ENCODE measurements at places on chromosomes 13 and 19.
A peak's percentile ranks its signal among the peaks of the same experiment; 100 is the strongest.

DNA sequence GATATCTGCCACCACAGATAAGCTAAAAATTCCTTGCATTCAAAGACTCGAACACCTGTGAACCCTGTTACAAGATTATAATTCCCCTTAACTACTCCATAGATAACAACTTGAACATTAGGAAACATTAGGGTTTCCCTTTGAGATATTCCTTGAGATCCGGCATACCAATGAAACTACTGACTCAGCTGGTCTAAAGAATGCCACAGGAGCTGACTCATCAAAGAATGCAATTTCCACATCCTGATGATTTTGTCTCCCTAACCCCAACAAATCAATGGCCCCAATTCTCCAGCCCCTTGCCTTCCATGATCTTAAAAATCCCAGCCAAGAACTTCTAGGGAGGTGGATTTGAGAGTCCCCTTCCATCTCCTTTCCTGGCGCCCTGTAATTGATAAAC is 35.6 kb upstream of the ZNF599 start:
- DNase-seq: no peak

GRCh38 chr13:79966493-79966895 is 374.4 kb downstream of the SPRY2 start:
- DNase-seq: no peak

DNA sequence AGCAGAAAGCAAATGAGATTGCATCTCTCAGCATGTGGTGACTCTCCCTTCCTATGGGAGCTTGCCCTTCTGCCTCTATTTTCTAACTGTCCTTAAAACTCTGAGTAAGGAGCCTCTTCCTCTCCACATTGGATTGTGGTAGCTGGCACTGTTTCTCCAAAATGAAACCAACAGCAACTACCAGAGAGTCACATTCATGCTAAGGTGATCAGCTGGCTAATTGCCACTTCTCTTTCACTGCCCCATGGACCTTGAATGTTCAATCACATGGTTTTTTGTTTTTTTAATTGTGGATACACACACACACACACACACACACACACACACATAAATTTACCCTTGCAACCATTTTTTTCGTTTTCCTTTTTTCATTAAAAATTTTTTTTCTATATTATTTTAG is 154.7 kb upstream of the TSC22D1 start:
- DNase-seq: no peak

GRCh38 chr13:79780240-79780639 is 299.3 kb downstream of the NDFIP2 start:
- DNase-seq: no peak

GRCh38 chr19:13033819-13034611 is 38.7 kb downstream of the NFIX start:
- DNase-seq: peak; percentile 71

GRCh38 chr13:85316506-85317025 is 482.7 kb downstream of the SLITRK6 start:
- no peak for DNase-seq

- DNase-seq: no peak
Observed at GRCh38 chr19:30450100-30450499, 77.9 kb downstream of the ZNF536 start.

DNA sequence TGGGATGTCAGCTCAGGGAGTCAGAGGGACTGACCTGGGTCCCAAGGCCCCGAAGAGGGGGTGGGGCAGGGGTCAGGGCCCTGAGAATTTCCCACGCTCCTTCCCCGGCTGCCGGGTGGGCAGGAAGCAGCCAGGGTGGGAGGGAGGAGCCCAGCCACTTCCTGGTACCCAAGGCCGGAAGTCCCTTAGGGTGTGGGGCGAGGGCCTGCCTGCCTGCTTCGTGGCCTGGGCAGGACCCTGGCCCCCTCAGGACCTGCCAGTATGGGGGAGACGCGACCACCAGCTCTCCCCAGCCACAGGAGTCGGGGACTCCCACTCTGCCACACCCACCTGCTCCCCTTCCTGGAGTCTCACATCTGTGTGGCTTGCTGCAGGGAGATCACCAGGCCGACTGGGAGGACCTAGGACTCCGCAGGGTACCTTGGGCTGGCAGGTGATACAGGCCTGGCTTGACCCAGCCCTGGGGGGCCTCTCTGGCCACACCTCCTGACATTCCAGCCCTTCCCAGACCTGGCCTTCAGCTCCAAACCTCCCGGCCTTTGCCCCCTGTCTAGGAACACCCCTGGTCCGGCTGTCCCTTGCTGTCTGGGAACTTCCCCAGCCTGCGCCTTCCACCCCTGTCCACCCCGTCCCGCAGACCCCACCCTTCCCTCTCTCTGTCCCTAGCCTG is 9.8 kb upstream of the CIRBP start:
- no peak for DNase-seq

GRCh38 chr13:106597749-106598395 is 29.9 kb upstream of the ARGLU1 start:
- no peak for DNase-seq

- DNase-seq: no peak
Observed at GRCh38 chr19:51251468-51251820, 564 bp downstream of the SIGLECL1 start.

DNA sequence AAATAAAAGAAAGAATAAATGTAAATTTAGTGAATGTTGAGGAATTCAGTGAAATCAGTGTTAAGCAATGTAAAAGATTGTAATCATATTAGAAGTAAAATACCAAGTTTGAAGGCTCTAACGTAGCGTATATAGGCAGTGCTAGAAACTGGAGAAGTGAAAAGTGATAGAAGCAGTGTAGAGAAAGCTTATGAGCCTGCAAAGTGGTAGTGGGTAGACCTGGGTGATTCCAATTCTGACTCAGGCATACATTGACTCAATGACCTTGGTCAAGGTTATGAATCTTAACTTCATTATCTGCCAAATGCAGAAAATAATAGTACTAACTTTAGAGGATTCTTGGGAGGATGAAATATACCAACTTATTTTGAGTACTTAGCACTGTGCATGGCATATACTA is 4.1 kb downstream of the SLC10A2 start:
- no peak for DNase-seq

DNA sequence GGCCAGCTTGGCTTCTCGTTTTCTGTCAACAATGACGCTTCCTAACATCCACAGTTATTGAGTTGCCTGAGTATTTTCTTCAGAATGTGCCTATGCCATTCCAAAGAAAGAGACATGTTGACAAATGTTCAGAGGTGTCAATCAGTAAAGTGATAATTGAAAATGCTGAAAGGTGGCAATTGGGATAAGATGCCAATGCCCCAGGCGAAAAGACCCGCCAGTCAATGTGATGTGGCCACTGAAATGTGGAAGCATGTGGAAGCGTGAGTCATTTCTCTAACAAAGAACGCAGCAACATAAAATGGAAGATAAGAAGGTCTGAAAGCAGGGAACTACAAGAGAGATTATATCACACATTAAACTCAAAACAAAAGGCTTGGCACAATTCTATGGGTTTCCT is 882.2 kb upstream of the SLC10A2 start:
- DNase-seq: no peak

GRCh38 chr19:4233282-4233853 is 4.0 kb downstream of the EBI3 start:
- DNase-seq: peak; percentile 63

DNA sequence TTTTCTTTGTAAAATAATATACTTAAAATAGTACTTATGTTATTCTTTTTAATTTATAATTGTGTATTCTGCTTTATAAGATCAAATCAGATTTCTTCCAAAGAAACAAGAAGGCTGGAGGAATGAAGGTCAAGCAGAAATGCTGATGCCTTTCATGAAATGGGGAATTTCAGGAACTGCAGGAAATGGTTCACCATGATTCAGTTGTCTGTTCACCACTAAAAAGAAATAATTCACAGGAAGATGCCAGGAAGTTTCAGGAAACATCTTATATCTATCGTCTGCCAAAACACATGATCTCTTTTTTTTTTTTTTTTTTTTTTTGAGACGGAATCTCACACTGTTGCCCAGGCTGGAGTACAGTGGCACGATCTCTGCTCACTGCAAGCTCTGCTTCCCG is 15.7 kb upstream of the SCEL start:
- DNase-seq: no peak

- DNase-seq: no peak
Observed at GRCh38 chr19:18396471-18397241, 766 bp downstream of the LRRC25 start.

DNA sequence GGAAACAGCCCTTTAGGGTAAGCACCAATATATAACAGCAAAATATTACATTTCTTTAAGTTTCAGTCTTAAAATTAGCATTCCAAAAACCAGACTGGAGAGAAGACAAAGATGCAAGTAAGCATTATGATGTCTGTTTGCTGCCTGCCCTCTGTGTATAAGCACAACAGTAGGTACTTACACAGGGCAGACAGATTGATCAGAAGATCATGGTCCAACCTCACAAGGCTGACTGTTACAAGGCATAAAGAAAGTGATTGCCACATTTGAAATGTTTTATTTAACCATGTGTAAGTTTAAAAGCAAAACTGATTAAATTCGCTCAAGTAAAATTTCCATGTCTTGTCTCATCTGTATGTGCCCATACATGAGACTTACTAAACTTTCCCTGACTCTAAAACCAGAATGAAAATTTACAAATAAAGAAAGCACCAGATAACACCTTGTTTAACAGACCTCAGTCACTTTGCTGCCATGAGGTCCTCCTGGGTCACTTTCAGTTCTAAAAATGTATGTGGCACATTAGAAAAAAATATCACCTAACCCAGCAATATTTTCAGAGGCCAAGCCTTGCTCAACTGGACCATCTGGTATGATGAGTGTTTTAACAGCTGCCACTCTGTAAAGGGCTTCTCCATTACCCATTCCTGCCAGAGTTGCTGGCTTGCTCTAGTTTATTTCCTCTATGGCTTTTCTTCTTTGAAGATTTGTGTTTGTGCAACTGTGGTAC is 297.0 kb downstream of the RBM26 start:
- no peak for DNase-seq

DNA sequence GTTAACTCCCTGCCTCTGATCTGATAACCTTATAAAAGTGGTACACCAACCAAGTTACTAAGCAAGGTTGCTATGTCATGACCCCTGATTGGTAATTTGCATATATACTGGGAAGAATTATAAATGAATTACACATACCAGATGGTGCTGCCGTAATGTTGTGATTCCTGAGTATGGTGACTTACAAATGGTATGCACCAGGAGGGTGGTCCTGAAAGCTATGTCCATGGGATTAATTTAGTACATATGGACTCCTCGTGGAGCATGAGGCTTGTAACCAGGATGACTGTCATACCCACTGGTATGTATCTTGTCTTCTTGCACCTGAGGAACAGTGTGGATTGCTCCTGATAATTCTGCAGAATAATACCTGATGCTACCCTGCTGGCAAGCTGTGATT is 240.6 kb downstream of the GPC6 start:
- DNase-seq: no peak

- no peak for DNase-seq
Observed at GRCh38 chr13:113669755-113670341, 2.8 kb downstream of the GRK1 start.

All from hematopoietic multipotent progenitor cell (in vitro differentiated cells).